ENCODE measurements at places on chromosomes 3 and 15. TPM values are rescaled to one million over a fixed set of nuclear protein-coding genes. Genes with fewer than 3 reads are reported as not detected.

COL8A1 gene
- total RNA-seq, result 514 TPM

DNA sequence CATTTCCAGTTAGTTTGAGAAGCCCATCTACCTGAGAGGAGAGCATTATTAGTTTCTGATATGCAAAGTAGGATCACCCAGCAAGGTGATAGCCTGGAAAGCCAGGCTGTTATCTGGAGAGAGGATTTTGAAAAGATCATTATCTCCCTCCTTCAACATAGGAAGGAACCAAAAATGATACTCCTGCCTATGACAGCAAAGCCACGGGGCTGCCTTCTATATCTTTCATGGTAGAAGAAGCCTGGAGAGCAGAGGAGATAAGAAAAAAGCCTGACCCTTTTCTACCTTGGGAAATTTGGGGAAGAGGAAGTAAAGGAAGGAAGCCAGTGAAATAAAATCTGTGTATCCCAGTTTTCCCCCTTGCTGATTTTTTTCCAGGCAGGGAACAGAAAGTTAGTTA, 205.5 kb downstream of the MFSD1 start:
- no peak for DNase-seq

DNA sequence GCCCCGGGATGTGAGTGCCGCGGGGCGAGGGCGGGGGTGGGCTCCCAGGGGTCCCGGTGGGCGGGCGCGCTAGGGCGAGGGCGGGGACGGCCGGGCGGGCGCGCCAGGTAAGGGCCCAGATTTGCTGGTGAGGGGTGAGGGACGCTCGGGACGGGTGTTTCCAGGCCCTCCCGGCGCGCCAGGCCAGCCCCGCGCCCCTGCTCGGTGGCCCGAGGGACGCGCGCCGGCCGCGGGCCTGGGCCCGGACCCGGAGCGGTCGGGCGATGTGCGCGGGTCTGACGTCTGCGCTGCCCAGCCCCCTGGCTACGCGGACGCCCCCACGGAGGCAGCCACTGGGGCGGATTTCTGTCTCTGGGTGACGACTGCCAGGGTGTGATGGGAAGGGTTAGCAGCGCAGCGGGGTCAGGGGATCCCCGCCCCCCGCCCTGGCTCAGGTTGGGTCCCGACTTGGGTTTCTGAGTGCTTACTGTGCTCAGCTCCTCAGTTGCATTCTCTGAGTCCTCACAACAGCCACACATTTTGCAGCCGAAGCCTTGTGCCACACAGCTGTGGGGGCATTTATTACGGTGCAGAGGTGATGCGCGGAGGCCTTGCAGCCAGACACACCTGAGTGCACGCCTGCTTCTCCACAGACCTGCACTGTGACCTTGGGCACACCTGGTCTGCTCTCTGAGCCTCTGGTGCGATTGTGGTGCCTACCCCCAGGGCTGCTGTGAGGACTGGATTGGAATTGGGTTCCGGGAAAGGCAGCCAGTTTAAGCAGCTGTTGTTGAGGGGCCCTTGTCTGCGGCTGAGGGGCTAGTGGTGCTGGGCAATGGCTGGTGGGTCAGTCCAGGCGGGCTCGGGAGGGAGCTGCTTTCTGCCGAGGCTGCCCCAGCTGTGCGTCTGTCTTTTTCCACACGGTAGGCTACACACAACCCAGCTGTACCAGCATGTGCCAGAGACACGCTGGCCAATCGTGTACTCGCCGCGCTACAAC, 523 bp downstream of the HDAC11 start:
- peak; percentile 72 for DNase-seq

FSTL1 gene
- 833 TPM for total RNA-seq

GRCh38 chr15:64842096-64842939, 603 bp downstream of the PLEKHO2 start:
- no peak for DNase-seq

DNA sequence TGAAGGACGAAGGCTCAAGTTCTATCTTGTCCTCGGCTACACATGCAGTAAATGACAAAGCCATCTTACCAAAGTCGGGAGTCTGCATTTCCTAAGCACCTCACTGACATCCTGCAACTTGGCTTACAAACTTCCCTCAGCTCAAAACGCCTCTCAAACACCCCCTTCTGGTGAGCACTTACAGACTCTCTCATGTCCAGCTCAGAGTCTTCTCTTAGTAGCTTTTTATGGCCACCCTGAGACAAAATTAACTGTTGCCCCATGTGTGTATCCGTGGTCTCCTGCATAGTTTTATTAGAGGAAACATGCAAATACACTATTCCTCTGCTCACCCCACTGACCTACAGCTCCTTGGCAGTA, 819.7 kb downstream of the FHIT start:
- no peak for DNase-seq

- DNase-seq, result no peak
Measured at GRCh38 chr3:170196833-170197232, 15.3 kb upstream of the PHC3 start.

DNA sequence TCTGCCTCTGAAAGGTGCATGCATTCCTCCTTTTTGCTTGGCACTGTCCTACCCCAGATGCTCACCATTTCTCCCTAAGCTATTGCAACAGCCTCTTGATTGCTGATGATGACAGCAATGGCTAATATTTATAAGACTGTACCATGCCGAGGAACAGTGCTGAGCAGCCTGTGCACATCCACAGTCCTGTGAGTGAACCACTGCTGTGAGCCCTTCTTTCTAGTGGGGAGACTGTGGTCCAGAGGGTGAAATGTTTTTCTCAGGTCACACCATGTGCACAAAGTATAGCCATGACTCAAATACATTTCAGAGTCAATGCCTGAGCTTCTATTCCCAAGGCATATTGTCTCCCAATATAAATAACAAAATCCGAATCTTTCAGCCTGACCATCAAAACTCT, 231.2 kb upstream of the LRTM1 start:
- no peak for DNase-seq

GRCh38 chr3:64117483-64117882, 94.2 kb upstream of the PSMD6 start:
- DNase-seq, result no peak

- DNase-seq, result no peak
Measured at GRCh38 chr3:188041193-188041592, 112.8 kb upstream of the LPP start.

GRCh38 chr15:80152896-80153876, at the start of gene FAH:
Gene FAH (plus strand): TSS chr15:80152999. CDS start chr15:80153055, 56 bp downstream.
- peak; percentile 83 for DNase-seq

DNA sequence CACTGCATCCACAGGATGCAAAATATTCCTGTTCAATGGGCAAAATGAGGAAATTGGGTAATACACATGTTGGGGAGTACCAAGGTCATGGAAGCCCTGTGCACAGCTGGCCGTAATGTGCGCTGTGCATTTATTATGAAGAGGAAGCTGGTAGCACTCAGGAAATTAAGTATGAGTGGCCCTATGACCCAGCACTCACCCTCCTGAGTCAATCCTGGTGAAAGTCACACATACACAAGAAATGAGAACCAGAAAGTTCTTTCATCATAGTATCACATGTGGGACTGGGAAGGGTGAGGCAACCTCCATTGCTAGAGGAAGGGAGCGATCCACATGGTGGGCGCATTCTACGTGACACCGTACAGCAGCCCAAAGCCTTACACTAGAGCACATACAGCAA, 11.4 kb upstream of the PRR20G start:
- DNase-seq, result peak; percentile 73

KCNH8 gene
- 0.15 TPM for total RNA-seq

KLHL6 gene
- total RNA-seq, result 6.8 TPM

- DNase-seq, result no peak
Measured at GRCh38 chr3:165210132-165210531, 13.9 kb upstream of the SLITRK3 start.

CYP1A1 gene
- total RNA-seq, result 2.3 TPM
